ENCODE measurements at places on chromosomes 12 and 14.

DNA sequence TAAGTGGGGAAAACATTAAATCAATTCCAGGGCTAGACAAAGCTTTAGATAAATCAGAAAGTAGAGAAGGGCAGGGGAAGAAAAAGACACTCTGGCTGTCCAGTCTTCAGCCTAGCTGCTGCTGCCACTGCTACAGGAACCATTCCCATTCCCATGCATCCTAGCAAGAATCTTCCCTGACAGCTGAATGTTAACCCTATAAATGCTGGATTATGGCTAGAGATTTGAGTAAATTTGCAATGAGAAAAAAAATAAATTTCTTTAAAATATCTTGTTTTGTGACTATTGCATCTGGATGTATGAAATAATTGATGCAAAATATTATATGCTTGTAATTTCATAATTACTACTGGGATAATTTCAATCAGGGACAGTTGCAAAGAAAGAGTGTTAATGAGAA is 15.0 kb upstream of the CDKN3 start:
- no peak for DNase-seq

DNA sequence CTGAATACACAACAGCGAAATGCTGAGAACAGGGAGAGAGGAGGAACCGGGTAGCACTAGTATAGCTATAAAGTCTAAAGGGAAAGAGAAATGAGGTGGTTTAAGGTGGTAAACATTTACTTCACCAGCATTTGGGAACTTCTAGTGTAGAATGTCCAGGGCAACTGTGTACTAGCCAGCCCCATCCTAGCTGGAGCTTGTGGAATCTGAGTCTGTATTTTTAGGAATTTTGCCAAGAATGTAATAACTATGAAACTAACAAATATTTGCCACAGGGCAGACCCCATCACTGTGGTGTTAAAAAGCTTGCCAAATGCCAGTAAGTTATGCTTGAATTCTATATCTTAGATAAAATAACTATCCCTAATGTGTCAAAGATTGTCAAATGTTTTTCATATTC is 398.9 kb upstream of the MIS18BP1 start:
- no peak for DNase-seq

GRCh38 chr12:69698769-69699540 is at the start of gene BEST3:
Gene BEST3, minus strand, starts transcription at chr12:69699303. Its CDS starts 1,505 bp downstream, at chr12:69697798.
- DNase-seq, result no peak

GRCh38 chr14:76352639-76353281 is 23.2 kb upstream of the ESRRB start:
- DNase-seq, result no peak

GRCh38 chr12:87866578-87867292 is 162.5 kb downstream of the C12orf50 start:
- no peak for DNase-seq

DNA sequence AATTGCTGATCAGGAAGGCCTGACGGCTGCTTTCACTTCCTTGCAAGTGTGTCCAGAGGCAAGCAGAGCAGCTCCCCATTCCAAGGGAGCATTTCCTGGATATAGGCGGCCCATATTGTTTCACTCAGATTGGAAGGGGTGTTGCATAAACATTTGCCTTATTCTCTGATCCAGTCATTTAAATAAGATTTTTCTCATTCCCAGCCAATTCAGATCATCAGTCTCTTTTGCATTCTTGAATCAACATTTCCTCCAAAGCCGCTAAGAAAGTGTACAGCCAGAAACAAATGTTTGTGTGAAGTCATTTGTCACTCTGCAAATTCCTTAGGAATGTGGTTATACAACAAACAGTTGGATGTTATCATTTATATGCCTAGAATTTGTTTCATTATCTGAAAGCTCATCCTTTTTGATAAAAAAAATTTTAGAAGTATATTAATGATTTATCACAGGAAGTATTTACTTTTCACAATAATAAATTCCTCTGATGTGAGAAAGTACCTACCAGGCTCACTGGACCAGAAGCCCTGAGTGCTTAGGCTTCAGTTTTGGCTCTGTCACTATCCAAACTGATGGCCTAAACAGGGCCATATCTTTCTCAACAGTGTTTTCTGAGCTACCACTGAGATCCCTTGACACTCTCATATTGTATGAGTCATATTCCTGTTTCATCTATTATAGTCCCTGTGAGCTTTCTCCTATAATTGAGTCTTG is 379.6 kb downstream of the CCDC91 start:
- no peak for DNase-seq

Data from NCI-H1048 (cell line).